Esophagus mucosa (tissue), 1 donor: ENCODE measurements at places on chromosomes 1 and 21. TPM values are rescaled to one million over a fixed set of nuclear protein-coding genes. Genes with fewer than 3 reads are reported as not detected.

S100A7A gene
- total RNA-seq = 24.6 TPM

SLC2A1 gene
- total RNA-seq = 243 TPM

CASQ1 gene
- 0.28 TPM for total RNA-seq

GRCh38 chr1:38549191-38549590 is 310.4 kb downstream of the RRAGC start:
- no peak for ATAC-seq

GRCh38 chr1:48776393-48777218 is at the start of gene BEND5:
BEND5 (minus strand) TSS chr1:48776891; CDS start chr1:48776831, 60 bp downstream.
- peak; percentile 62 for ATAC-seq

DNA sequence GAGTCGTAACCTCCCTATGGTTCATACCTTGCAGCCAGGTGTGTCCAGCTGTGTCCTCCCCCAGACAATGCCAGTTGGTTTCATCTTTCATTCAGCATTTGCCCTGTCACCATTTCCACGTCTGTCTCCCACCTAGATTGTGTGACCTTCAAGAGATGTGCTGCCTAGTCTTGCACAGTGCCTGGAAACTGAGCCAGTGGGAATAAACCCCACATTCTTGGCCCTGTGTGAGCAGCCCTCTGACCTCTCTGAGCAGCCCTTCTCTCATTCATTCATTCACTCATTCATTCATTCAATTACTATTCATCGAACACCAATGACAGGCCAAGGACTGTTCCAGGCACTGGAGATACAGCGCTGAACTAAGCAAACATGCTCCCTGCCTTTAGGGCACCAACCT is 115.7 kb downstream of the GRIK3 start:
- no peak for ATAC-seq

DNA sequence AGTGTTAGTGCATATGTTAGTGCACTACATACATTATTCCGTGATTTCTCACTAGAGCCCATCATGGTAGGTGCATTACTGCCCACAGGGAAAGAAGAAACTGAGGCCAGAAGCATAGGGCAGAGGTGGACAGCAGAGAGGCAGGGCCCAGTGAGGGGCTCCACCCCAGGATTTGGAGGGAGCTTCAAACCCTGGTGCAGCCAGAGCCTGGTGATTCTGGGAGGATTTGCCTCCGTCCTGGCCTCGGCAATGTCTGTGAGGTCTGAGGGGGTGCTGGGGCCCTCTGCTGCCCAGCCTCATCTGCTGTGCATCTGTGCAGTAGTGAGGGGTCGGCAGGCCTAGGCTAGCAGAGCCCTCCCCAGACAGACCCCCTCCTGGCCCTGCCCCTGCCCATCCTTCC is 22.8 kb downstream of the PPFIA4 start:
- ATAC-seq = no peak
